H9 (cell line): ENCODE measurements at places on chromosomes 13 and 19. TPM values are rescaled to one million over a fixed set of nuclear protein-coding genes. Genes with fewer than 3 reads are reported as not detected.
A peak's percentile ranks its signal among the peaks of the same experiment; 100 is the strongest.

DNA sequence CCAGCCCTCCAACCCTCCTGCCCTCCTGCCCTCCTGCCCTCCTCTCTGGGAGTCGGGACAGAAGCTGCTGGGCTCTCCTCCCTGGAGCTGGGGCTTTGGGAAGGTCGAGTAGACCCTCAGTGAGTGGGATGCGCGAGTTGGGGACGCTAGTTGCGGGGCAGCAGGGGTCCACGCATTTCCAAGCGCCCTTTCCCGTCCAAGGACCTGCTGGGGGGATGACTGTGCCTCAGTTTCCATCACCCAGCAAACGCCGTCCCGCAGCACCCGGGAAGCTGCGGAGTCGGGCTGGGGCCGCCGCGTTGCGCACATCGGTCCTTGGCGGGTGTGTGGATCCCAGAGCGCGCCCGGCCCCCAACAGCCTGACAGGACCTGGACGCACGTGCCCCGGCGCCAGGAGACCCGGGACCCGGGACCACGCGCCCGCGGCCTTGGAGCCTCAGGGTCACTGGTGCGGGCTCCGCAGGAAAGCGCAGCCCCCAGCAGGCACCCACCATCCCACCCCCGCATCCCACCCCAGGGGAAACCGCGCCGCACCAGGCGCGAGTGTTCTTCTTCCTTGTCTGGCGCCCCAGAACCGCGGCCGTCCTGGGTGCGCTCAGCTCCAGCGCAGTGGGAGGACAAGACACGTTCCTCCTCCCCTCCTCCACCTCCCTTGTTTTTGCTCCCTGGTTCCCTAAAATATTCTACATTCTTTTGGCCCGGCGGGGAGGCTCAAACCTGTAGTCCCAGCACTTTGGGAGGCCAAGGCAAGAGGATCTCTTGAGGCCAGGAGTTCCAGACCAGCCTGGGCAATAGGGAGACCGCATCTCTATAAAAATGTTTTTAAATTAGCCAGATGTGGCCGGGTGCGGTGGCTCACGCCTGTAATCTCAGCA, 9.2 kb downstream of the ONECUT3 start:
- no peak for DNase-seq

DNA sequence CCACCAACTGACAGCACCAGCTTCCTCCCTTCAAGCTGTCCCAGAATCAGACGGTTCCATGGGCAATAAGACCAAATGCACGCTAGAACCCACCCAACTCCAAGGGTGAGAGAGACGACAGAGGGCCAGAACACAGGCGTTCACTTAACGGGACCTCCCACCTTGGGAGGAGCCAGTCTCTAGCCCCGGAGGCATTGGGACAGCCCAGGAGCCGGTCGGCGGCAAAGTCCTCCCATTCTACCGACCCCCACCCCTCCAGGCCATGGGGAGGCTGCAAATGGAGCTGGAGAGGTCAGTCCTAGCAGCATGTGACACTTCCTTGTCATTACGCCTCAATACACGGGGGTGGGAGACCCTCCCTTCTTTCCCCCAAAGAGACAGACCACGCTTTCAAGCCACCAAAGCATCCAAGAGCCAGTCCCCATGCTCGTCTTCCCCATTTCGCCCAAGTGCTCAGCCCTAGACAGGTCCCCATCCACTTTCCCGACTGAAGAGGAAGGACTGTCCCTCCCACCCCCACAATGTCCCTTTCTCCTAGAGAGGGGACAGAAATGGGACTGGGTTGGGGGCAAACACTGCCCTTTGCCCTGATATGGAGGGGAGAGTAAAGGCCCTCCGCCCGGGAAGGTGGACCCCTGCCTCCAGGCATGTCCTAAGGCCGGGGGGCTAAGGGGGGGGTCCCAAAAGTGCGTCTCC, 964 bp downstream of the KHSRP start:
- DNase-seq, result peak; percentile 75

DNA sequence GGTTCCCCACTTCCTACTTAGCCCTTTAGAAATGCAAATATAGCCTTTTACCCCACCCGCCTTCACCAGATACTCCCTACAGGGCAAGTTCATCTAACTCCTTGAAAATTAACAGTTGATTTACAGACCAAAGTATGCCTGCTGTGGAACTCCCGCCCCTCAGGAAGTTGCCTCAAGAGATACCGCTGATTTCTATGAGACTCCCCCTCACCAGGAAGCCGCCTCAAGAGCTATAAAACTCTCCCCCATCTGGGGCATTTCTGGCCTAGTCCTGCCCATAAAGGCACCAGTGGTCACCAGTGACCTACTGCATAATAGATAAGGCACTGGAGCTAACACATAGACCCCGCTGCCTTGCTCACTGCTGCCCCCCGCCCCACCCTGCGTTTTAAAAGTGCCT, 201.7 kb upstream of the UBL3 start:
- peak; percentile 76 for DNase-seq

DNA sequence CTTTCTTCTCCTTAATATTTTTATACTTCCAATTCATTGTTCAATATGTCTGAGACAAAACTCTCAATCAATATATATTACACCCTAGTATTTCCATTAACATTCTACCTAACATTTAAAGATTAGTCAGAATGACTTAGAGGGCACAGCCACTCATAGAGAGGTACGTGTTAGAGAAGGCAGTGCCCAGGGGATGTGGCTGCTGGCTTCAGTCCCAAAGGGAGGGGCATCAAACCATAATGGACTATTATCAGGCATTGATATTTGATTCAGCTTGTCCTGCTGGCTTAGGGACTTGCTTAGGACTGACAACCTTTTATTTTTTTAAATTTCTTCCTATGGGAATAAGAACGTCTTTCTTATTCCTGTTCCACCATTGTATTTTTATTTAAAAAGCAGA, 1392.0 kb upstream of the ATXN8OS start:
- DNase-seq, result no peak

- no peak for DNase-seq
Observed at GRCh38 chr13:98289339-98289945, 112.4 kb upstream of the RNF113B start.

- DNase-seq, result peak; percentile 64
Observed at GRCh38 chr19:47819858-47820257, 1.9 kb upstream of the CRX start.

DNA sequence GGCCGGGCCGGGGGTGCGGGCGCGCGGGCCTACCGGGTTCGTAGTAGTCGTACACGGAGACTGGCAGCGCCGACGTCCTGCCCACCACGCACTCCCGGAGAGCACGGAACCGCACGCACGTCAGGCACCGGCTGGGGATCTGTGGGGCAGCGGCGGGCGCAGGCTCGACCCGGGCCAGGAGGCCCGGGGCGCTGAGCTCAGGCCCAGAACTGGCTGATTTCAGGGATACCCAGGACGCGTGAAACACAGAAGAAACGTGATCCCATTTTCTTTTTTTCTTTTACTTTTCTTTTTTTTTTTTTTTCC, 9.0 kb downstream of the F2RL3 start:
- no peak for DNase-seq

DNA sequence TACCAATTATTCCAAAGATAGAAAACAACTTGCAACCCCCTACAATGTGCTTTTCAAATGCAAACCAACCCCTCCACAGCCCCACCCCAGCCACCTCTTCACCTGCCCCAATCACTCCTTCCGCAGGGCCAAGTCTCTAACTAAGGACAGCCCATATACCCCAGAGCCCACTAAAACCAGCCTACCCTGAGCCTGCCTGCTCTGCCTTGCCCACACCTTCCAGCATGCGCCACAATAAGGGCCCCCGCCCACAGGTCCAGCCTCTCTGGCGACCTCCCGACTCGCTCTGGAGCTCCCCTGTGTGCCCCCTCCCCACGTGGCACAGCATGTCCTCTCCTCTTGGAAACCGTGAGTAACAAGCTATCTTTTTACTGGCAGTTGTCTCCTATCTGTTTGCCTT, 42.8 kb upstream of the MEDAG start:
- DNase-seq, result peak; percentile 91

- no peak for DNase-seq
Observed at GRCh38 chr19:38653028-38653571, 5.7 kb downstream of the ACTN4 start.

- DNase-seq, result no peak
Observed at GRCh38 chr19:33124207-33125098, 7.5 kb upstream of the WDR88 start.

- no peak for DNase-seq
Observed at GRCh38 chr19:13839938-13840304, 37.0 kb upstream of the NANOS3 start.

DNA sequence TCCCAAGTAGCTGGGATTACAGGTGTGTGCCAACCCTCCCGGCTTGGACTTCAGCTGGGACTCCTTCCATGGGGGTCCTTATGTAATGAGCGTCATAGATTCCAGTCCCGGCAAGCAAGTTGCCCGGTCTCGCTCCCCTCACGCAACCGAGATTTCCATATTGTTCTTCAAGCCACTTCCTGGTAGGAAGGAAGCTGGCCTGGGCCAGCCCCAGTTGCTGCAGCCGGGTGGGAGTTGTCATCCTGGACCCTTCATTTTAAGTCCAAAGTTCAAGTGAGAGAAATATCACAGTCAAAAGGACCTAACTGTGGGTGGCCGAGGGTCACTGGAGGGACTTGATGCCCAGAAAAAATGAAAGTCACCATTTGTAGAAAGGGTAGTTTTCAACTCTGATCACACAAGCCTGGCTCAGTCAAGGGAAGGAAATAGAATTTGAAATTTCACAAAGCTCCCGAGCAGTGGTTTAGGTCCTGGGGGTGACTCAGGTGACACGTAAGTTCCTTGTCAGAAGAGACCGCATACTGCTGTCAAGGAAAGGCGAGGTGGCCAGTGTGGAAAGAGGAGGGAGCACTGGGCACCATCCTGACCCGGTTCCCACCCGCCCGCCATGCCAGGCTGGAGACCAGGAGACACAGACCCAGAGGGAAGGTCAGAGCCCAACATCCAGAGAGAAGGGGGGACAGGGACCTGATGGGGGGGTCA, 5.3 kb downstream of the FGF21 start:
- DNase-seq, result no peak

- no peak for DNase-seq
Observed at GRCh38 chr13:27151798-27152599, 19.6 kb downstream of the USP12 start.

- DNase-seq, result no peak
Observed at GRCh38 chr13:110450941-110451730, 110.4 kb downstream of the RAB20 start.

GRCh38 chr19:43760941-43761340, 6.2 kb upstream of the SMG9 start:
- DNase-seq, result no peak

GRCh38 chr13:113120300-113121182, 2.1 kb upstream of the F10 start:
- no peak for DNase-seq

GRCh38 chr19:524062-524674, 7.4 kb upstream of the CDC34 start:
- no peak for DNase-seq

DNA sequence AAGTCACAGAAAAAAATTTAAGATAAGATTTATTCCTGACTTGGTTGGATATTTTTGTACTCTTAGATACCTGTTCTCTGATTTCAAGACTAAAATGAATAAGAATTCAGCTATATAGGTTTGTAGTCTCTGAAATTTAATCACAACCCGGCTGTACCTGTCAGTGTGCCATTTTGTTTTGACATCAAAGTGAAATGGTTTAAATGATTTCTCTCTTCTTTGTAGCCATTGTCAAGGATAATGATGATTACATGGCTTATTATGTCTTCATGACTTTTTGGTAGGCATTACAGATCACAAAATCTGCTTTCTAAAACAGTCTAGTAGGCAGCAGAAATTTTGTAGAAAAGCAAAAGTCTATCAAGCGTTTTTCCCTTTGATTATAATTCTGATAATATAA, 72.5 kb downstream of the PCDH17 start:
- no peak for DNase-seq

- no peak for DNase-seq
Observed at GRCh38 chr13:110915874-110916206, 971 bp upstream of the ANKRD10 start.

DNA sequence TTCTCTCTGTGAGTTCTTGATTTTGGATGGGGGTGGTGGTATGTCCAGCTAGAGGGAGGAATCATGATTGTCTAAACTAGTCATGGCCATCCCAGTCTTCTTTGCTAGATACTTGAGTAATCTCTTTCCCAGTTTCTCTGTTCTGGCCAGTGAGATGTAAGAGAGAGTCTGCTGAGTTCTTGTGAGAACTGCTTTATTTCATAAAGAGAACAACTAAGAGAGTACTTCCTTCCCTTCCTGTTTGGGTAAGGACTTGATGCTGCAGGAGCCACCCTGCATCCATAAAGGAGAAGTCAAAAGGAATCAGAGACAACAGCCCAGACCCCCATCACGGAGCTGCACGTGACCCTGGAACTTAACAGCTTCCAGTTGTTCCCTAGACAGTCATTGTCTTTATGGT, 3.0 kb upstream of the RASL11A start:
- no peak for DNase-seq

- DNase-seq, result no peak
Observed at GRCh38 chr13:85019121-85019520, 780.1 kb downstream of the SLITRK6 start.

- no peak for DNase-seq
Observed at GRCh38 chr13:85812282-85812681, 13.1 kb upstream of the SLITRK6 start.

DNA sequence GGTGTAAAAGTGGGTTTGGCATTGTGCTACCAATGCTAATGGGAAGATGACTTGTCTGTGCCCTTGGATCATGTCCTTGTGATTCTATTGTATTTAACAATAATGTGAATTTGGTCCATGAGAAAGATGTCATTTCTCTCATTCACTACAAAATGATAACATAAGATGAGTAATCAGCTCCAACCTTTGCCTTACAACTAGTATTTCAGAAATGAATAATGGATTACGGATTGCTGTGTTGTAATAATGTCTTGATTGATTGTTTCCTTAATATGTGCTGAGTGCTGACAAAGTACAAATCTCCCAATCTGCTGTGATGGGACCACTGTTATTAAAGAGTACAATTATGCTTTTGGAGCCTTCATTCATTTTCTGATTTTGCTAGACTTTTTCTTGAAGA, 375.0 kb downstream of the PCDH9 start:
- DNase-seq, result no peak

- no peak for DNase-seq
Observed at GRCh38 chr19:50377051-50377461, 799 bp downstream of the NR1H2 start.

- no peak for DNase-seq
Observed at GRCh38 chr13:103196356-103196755, 130.1 kb upstream of the SLC10A2 start.

- no peak for DNase-seq
Observed at GRCh38 chr19:3233116-3233515, 8.7 kb downstream of the CELF5 start.

Gene PGLYRP1
- not detected in 2 replicates for total RNA-seq

Gene COMMD6
- 131 and 142 TPM in 2 replicates for total RNA-seq

Gene TTC9B
- 0.15 and 0.31 TPM in 2 replicates for total RNA-seq

Gene C1QTNF9
- total RNA-seq, result not detected in 2 replicates

Gene SLC7A1
- 109 TPM in 2 replicates for total RNA-seq

Gene BEST2
- total RNA-seq, result 1.6 and 2.0 TPM in 2 replicates

Gene ATP4A
- 0.24 and 0.88 TPM in 2 replicates for total RNA-seq

Gene LRFN3
- 18.4 and 20.5 TPM in 2 replicates for total RNA-seq

Gene FAM216B
- not detected in 2 replicates for total RNA-seq

Gene TMEM143
- total RNA-seq, result 15.2 and 16.0 TPM in 2 replicates

Gene TMC4
- total RNA-seq, result 12.2 and 12.7 TPM in 2 replicates

Gene C19orf67
- total RNA-seq, result 0.39 and 0.72 TPM in 2 replicates

Gene GARIN5A
- 9.5 and 10.5 TPM in 2 replicates for total RNA-seq

Gene SETDB2
- 4.9 and 5.7 TPM in 2 replicates for total RNA-seq

Gene NLRP4
- not detected in 2 replicates for total RNA-seq
